ENCODE measurements at places on chromosomes 2 and 18.

DNA sequence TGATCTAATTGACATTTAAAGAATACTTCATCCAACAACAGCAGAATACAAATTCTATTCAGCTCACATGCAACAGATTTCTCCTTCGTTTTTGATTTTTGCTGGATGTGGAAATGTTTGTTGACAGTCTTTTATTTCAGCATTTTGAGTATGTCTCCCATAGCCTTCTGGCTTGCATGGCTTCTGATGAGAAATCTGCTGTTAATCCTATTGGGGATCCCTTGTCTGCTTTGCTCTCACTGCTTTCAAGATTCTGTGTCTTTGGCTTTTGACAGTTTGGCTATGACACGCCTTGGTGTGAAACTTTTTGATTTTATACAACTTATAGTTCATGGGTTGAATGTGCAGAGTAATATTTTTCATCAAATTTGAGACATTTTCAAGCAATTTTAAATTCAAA lies 44.7 kb downstream of the TRABD2A start:
- no peak for DNase-seq

DNA sequence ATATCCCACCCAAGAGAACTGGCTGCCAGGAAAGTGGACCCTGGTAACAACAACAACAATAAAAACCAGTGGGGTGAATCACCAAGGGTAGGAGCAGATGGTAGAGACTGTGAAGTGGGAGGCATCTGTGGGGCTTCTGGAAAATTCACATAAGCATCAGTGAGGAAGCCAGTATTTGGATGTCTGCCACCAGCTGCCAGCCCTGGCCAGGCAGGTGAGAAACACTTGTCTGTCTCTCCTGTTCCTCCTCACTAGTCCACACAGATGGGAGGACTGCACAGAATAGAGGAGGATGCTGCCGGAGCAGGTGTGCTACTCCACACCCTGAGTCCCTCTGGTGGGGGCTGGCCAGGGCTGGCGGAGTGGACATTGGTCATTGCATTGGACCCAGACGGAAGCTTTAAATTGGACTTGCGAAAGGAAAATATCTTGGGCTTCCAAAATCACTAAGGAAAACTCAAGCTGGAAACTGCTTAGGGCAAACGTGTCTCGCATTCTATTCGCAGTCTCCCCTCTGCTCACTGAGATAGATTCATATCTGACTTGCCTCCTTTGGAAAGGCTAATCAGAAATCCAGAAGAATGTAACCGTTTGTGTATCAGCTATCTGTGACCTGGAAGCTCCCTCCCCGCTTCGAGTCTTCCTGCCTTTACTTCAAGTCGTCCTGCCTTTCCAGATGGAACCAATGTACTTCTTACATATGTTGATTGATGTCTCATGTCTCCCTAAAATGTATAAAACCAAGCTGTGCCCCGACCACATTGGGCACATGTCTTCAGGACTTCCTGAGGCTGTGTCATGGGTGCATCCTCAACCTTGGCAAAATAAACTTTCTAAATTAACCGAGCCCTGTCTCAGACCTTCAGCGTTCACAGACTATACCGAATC lies 69.1 kb downstream of the NAB1 start:
- DNase-seq, result no peak

DNA sequence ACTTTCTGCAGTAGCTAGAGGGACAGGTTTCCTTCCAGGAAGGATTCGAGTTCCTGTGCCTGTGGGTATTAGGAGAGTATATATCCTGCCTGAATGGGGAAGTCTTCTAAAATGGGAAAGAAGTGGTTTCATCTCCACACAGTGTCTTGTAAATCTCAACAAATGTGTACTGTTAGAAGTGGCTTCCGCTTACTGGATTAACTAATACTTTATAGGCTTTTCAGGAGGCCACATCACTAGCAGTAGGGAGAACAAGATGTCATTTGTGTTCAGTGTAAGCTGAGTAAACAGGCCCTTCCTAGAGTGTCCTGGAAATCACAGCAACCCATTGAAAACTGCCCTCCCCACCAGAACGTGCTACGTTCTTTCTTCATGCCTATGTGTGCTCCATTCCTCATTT lies 12.5 kb upstream of the POLR1B start:
- no peak for DNase-seq

- DNase-seq, result no peak
These were observed 21.7 kb upstream of the RAB10 start for GRCh38 chr2:26011990-26012856.

DNA sequence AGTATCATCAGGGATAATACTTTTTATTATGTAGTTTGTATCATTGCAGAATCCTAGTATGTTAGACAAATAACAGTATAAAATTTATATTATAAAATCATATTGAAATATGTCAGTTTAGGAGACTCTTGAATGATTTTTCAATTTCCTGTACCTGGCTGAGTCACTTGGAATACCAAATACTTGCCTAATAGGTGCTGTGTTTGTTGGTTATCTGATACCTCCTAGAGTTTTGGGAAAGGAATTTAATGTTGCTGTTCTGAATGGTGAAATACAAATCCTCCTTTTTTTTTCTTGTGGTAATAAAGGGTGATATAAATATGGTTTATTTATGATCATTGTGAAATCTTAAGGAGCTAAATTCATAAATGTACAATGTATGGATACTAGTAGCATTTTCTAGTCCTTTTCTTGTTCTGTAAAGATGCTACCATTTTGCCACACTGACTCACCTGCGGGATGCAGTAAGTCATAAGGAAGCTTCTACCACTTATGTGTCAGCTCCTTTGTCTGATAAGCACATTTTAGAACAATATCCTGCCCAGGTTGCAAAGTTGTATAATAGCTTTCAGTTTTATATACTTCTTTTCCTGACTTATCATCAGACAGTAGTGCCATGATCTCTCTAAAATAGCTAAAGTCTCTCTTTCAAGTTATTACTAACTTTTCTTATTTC lies 465.5 kb downstream of the XIRP2 start:
- DNase-seq, result no peak

DNA sequence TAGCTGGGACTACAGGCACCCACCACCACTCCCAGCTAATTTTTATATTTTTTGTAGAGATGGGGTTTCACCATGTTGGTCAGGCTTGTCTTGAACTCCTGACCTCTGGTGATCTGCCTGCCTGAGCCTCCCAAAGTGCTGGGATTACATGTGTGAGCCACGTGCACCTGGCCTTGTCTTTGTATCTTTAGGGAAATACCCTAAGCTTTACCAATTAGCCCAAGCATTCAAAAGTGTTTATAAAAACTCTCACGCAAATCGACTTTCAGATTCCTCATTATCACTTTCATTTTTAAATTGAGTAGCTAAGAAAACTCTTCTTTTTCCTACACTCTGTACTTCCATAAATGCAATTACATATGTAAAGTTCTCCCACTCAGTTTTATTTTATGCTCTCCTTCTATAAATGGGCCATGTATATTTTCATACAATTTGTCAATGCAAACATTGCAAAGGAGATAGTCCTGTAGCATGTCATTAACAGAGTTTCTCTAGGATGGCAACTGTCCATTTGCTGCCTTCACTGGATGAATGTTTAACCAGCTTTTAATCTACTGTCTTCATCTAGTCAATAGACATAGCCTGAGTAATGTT lies 326.2 kb upstream of the LRATD1 start:
- no peak for DNase-seq

- no peak for DNase-seq
These were observed 2.5 kb upstream of the NFATC1 start for GRCh38 chr18:79393181-79393634.

GRCh38 chr2:24304098-24304497 lies 56.2 kb downstream of the ITSN2 start:
- no peak for DNase-seq

- DNase-seq, result no peak
These were observed 23.1 kb downstream of the HS1BP3 start for GRCh38 chr2:20627712-20628380.

- DNase-seq, result no peak
These were observed 33.9 kb upstream of the ATIC start for GRCh38 chr2:215277944-215278343.

- no peak for DNase-seq
These were observed 101.5 kb downstream of the AFF3 start for GRCh38 chr2:100040906-100041305.
